ENCODE measurements at places on chromosomes 11 and 22.

- DNase-seq = no peak
These were observed 17.0 kb upstream of the MYRF start for GRCh38 chr11:61735391-61735790.

DNA sequence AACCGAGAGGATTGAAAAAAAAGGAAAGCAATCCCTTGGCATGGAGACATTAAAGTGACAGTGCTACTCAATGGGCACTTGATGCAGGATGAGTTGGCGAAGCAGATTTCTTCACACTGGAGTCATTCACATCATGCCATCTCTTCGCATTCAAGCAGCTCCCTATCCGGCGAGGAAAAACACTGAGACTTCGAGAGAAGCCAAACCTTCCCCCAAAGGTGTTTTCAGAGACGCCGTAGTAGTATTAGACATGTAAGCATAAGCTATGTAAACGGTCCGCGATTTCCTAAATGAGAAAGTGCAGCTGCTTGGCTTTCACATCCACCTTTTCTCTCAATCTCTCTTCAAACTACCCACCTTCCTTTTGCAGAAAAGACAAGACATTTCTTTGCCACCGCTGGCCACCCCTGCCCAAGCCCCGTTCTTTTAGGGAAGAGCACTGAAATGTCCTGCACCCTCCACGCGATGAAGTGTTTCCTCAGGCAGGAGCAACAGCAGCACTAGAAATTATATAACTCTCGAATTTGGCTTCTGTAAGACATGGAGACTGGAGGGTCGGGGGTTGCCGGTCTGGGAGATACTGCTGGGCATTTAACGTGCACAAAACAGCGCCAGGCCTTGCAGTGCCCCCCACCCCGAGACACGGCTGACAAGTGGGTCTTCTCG lies at the start of gene DLG2:
DLG2 (minus strand) TSS at position 13 of the 666 bp plus-strand sequence.
- DNase-seq = no peak

GRCh38 chr11:67271541-67272284 lies 5.4 kb downstream of the GRK2 start:
- peak; percentile 39 for DNase-seq

- DNase-seq = no peak
These were observed 24.1 kb downstream of the FZD4 start for GRCh38 chr11:86930957-86931547.

- no peak for DNase-seq
These were observed 66.3 kb upstream of the NAV2 start for GRCh38 chr11:19646308-19646707.

DNA sequence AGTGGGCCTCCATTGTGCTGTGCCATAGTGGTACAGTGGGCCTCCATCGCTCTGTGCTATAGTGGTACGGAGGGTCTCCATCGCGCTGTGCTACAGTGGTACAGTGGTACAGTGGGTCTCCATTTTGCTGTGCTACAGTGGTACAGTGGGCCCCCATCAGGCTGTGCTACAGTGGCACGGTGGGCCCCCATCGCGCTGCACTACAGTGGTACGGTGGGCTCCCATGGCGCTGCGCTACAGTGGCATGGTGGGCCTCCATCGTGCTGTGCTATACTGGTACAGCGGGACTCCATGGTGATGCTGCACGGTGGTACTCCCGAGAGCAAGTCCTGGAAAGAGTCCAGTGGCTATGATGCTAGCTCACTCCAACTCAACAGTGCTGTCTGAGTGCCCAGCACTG lies 51.8 kb downstream of the SCUBE1 start:
- no peak for DNase-seq

GRCh38 chr11:74004759-74005615 lies 3.9 kb downstream of the UCP3 start:
- no peak for DNase-seq

GRCh38 chr22:43624144-43624998 lies 187.7 kb downstream of the EFCAB6 start:
- DNase-seq = no peak

DNA sequence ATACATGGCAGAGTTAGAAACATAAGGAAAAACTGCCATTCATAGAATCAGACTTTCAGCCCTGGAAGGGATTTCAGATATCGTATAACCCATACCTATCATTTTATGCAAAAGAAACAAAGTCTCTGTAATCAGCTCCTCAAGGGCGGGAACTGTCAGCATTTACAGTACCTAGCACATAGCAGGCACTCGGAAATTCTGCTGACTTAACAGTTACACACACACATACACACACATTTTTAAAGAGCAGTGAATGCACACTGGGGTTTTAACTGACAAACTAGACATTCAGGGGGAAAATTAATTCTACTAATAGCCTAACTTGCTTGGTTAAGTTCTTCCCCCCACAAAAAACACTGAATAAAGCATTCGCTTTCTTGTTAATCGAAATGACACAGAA lies 8.7 kb downstream of the GNG3 start:
- no peak for DNase-seq

DNA sequence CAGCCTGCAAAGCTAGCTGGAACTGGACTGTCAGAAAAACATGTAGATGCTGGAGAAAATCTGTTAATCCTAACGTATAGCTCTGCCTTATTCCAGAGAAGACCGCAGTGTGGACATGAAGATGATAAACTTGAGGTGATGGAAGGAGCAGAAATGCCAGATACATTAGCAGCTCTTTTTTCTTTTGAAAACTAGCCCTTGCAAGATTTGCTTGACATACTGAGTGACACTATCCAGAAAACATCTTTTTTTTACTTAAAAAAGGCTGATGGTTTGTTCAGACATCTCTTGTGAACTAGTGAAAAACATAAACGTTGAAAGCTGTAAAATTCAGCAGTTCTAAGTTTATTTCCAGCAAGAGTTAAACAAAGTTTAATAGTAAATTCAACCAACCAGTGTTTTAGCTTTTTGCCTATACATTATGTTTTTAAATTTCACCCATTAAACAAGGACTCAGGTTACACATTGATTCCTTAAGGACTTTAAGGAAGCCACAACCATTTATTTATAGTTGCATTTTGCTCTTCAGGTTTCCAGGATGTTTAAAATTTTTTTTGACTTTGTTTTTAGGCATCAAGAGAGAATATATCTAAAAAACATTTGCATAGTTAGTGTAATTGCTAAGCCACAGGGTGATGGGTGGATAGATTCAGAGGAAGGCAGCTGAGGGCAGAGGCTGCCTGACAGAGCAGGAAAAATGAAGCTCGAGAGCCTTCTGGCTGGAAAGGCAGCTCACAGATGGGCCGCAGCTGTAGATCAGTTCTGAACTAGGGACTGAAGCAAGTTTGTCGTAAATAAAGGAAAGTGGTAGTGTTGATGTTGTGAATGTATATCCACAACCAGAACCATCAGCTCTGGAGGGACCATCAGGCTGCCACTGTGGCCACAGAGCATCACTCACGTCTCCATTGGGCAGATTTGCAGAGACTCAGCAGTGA lies 9.5 kb downstream of the SNAP29 start:
- no peak for DNase-seq

- no peak for DNase-seq
These were observed 19.3 kb downstream of the IGSF9B start for GRCh38 chr11:133937468-133937867.

GRCh38 chr11:114124601-114125144 lies 65.2 kb downstream of the ZBTB16 start:
- no peak for DNase-seq

DNA sequence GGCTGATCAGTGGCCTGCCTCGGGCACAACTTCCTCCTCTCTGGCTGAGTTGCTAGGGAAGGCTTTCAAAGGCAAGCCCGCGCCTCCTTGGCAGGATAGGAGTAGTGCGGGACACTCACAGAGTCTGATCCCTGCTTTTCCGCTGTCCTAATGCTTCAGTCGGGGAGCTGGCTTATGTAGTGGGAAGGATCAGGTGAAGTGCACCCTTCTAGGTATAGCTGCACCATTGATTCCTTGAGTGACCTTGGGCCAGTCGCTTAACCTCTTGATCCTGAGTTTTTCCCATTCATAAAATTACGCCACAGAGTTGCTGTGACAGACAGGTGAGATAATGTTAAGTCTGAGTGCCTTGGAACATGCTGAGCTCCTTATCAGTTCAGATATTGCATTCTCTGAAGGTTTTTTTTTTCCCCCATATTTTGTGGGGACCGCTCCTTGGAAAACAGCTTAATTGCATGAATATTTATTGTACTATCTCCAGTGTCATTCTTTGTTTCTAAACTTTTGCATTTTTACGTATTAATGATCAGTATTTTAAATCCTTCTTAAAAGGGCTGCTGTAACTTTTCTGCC lies 961 bp downstream of the IPO7 start:
- no peak for DNase-seq

DNA sequence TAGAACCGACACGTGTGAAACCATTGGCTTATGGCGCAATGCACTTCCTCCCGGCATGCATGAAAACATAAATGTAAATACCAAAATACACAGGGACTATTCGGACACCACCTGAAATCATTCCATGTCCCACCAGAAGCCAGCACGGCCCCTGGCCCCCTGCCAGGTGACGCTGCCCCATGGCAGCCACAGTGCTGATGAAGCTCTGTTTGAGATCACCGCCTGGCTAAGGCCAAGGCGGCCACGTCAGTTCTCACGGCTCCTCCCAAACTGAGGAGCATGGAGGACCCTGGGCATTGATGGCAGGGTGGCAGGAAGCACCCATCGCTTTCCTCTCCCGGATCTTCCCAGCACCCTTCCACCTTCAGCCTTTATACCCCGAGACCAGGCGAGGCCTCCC lies 89.5 kb downstream of the CDKN1C start:
- no peak for DNase-seq

- no peak for DNase-seq
These were observed 67.3 kb downstream of the IGF2 start for GRCh38 chr11:2071748-2072385.

DNA sequence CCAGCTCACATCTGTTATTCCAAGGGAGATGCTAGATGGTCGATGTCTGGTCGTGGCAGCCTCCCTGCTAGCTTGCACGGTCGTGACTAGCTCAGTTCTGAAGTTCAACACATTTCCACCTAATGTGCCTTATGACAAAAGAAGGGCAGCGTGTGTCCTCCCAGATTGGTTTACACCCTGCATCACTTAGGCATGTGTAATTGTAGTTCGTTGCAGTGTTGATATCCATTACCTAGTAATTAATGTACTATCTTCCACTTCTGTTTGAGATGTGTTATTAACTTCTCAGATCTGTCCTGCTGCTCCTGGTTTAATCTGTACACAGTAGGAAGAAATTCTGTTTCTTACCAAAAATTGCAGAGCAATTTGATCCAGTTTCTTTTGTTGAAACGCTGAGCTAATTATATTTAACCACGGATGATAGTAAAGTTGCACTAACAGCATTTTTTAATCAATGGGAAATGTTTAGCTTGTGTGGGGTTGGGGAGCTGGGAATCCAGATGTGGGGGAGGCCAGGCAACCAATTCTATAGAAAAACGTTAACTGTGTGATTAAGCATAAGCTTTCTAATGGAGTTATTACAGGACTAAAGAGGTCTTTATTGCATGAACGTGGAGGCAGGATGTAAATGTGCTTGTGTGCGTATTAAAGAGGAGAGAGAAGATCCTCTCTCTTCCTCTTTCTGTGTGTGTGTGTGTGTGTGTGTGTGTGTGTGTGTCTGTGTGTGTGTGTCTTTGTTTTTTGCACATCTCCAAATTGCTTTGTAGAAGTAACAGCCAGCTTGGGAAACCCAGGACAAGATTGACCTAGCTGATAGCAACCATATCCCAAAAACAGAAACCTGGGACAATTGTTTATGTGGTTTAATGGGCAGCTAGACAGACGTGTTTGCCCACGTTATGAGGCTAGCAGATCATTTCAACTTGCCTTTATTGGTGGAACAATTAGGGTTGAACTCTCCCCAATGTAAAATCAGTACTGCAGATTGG lies 145.7 kb upstream of the TTC12 start:
- DNase-seq = no peak

- DNase-seq = no peak
These were observed 149.1 kb upstream of the E2F8 start for GRCh38 chr11:19389787-19390303.

- DNase-seq = no peak
These were observed 29.8 kb downstream of the MOB2 start for GRCh38 chr11:1456596-1457325.

GRCh38 chr11:76786441-76787014 lies 3.4 kb downstream of the TSKU start:
- DNase-seq = no peak

DNA sequence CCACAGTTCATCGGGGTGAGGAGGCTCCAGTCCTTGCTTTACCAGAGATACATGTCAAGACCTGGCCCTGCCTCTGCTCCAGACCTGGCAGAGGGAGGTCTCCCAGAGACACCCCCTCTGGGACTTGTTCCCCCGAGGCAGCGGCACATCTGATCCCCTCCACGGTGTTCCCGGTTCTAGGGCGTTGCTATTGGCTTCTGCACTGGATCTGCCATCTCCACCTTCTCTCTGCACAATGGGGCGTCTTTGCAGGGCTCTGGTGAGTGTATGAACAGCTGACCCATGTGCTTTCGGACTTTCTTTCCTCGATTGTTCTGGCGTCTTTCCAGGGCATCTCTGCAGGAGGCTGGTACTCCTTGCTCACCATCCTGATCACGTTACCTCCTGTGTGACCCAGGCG lies 930.4 kb downstream of the TBC1D22A start:
- no peak for DNase-seq

DNA sequence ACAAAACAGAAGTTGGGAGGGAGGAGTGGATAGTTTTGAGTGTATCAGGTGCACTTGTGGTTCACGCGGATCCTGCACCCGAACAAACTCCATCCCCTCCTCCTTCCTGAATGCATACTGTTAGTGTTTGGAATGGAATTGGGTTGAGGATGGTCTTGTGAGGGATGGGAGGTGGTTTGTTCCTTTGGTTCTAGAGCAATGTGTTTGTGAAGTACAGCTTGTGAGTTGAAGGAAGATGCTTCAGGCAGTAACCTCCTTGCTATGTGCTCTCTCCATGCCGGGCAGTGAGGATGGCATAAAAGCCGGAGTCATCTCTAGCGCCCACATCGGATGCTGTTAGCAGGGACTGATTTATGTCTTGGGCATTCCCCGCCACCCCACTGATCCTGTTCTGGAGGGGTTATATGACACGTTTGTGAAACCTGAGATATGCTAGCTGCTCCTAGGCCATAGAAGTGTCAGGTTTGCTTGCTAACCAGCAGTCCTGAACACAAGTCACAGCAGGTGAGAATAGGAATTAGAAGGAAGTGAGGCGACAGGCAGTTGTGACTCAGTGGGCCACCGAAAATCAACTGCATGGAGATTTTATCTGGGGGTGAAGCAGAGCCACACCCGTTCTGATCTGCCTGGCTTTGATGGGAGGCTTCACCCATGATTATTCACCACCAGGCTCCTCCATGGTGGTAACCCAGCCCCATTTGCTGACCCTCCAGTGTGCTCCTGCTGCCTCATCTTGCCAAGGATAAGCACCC lies 2.2 kb downstream of the BCR start:
- peak; percentile 32 for DNase-seq

- no peak for DNase-seq
These were observed 46.4 kb downstream of the ME3 start for GRCh38 chr11:86625981-86626380.

GRCh38 chr11:130666781-130667251 lies 218.4 kb downstream of the ADAMTS15 start:
- DNase-seq = no peak

DNA sequence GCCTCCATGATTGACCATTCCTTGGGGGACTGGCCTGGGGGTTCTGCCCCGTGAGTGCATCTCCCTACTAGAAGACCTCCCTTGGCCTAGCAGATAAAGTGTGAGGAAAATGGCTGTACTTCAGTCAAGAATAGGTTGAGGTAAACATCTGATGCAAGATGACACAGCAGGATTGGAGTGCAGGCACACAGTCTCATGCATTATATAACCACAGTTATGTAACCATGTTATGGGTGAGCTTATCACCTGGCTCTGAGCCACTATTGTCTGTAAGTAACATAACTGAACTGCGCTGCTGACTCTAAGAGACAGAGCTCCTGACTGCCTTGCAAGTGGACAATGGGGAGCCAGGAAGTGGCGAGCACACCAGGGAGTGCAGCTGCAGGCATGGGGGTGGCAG lies 378.7 kb upstream of the ANO5 start:
- DNase-seq = no peak
